EH (cell line): ENCODE measurements at places on chromosomes 5 and 9.
A peak's percentile ranks its signal among the peaks of the same experiment; 100 is the strongest.

DNA sequence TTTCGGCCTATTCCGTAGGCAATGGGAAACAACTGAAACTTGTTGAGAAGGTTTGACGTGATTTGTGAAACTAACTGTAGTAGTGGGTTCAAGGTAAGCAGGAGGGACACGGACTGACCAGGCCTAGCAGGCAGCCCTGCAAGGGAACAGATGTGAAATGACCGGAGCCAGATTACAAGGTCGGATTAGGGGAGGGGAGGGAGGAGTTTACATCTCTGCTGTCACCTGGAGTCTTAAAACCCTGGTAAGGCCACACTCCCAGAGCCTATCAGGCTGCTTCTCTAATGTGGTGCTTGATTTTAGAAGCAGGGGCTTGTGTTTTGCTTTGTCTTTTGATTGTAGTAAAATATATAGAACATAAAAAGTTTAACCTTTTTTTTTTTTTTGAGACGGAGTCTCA lies 3.5 kb upstream of the SPTAN1 start:
- no peak for DNase-seq

- DNase-seq = no peak
Measured at GRCh38 chr9:106487266-106487665, 375.7 kb upstream of the ZNF462 start.

GRCh38 chr9:91055845-91056244 lies 254.2 kb downstream of the SYK start:
- DNase-seq = no peak

DNA sequence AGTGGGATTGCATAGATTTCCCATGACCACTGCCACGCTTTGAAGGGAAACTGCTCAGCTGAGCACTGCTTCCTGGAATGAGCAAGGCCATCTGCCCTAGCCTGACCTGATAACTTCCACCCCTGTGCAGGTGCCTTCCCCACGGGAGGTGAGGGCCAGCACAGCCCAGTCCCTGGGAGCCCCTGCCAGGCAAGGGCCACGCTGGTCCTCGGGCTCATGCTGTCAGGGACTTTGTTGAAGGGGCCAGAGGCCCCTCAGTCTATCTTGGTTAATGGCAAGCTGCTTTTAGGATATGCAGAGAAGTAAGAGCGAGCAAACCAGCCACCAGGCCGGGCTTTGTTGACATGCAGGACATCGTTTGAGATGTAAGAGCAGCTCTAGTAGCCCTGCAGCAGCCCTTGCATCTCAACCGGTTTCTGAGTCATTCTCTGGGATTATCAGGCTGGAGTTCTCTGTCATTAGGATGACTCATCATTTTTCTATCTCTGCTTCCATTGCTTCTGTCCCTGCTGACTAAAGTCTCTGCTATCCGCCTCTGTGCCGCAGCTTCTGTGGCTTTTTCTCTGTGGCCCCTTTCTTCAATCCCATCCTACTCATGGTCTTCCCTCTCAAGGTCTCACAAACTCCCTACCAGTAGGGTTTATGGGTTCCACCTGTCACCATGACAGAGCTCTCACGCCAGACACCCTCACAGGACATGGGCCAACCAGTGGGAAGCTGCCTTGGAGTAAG lies 30.6 kb upstream of the IQGAP2 start:
- peak; percentile 95 for DNase-seq

- peak; percentile 54 for DNase-seq
Measured at GRCh38 chr9:129245276-129245675, 67.2 kb upstream of the IER5L start.

DNA sequence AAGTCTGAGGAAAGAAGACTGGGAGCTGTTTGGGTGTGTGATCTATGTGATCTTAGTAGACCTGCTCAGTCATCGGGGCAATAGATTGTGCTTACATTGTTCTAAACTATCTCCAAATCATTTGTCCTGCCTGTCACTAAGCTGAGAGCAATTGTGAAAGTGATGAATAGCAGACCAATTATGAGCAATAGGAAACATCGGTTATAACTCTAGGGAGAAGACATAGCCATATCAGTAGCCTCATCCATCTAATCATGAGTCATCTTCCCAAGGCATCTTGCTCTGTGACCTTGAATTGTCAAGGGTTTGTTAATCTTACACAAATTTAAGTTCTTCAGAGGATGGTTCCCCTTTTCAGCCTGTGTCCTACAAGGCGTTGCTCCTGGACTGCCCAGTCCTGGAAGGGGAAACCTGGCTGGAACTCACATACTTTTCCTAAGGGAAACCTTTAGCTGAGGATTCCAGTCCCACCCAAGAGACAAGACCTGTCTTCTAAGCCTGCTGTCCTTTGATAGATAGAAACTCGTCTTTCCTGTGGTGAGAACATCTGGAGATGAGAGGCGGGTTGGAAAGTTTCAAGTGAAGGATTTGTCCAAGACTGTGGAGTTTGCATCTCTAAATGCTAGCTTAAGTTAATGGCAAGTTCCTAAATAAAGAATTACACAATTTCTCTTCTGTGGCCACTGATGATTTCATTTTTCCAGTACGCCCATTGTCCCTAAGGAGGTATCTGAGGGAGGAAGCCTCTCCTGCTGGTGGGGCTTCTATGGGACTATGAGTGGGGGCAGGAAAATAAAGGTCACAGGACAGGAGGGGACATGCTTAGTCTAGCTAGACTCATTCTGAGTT lies 53.9 kb upstream of the TRIM32 start:
- DNase-seq = peak; percentile 82

- DNase-seq = no peak
Measured at GRCh38 chr5:114471529-114471928, 109.7 kb downstream of the KCNN2 start.

DNA sequence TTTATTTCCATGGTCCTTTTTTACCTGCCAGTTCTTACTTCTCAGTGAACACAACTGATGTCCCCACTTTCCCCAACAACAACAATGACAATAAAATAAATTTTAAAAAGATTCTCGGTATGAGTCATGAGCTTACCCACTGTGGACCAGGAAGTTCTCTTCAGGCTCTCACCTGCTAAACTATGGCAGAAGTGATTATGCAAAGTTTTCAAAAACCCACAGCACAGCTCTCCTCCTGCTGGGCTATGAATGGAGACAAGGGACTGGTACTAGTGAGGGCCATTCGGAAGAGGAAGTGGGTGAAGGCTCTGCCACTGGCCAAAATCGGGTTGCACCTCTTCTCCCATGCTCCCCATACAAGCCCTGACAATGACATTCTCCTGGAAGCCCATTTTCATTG lies 429.4 kb downstream of the PIK3R1 start:
- no peak for DNase-seq

GRCh38 chr5:54360089-54360488 lies 49.7 kb upstream of the ARL15 start:
- peak; percentile 85 for DNase-seq

DNA sequence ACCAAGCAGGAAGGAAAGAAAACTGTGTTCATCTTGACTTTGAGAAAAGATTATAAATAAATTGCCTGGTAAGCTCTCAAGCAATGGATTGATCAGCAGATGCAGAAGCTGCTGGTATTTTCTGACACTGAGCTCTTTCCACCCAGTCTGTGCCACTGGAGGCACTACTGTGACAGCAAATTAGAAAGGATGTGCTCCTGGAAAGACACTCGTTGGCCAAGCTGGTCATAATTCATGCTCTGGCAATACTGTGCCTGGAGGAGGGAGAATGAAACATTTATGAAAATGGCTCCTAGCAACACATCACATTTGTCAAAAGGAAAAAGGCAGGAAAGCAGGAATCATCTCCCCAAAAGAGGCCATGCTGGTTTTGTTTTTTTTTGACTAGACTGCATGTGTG lies 84.2 kb downstream of the CAVIN4 start:
- DNase-seq = no peak

GRCh38 chr9:137411645-137412380 lies 11.1 kb downstream of the EXD3 start:
- DNase-seq = peak; percentile 91

DNA sequence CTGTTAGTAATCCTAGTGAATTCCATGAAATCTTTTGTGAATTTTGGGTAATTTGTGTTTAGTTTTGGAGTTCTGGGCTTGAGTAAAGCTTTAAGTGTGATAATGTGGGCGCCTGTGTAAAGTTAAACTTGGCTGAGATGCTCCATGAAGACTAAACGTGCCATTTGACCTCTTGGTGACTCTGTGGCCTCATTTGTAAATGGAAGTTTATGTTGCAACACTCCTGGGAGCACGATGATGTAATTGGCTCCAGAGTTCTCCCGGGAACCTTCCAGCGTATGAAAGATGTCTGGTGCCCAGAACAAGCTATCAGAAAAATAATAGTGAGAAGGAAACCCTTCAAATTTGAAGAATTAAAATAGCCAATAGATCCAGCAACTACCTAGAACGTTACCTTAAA lies 981.2 kb downstream of the TLE4 start:
- DNase-seq = no peak

DNA sequence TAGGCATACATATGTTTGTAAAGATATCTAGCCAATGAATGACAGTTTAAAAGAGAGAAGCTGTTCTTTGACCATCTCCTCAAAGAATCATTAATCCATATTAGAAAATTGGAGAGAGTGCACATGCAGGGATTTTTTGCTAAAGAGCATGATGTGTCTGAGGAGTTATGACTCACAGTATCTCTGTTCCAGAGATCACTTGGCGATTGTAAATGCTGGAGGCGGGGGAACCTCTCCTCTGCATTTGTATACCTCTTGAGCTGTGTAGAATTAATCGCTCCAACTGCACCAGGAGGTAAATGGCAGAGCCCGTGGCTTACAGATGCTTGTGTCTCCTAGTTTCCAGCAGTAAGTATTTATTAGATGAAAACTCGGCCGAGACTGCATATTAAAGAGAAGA lies 3.6 kb upstream of the SPATA31D1 start:
- no peak for DNase-seq

DNA sequence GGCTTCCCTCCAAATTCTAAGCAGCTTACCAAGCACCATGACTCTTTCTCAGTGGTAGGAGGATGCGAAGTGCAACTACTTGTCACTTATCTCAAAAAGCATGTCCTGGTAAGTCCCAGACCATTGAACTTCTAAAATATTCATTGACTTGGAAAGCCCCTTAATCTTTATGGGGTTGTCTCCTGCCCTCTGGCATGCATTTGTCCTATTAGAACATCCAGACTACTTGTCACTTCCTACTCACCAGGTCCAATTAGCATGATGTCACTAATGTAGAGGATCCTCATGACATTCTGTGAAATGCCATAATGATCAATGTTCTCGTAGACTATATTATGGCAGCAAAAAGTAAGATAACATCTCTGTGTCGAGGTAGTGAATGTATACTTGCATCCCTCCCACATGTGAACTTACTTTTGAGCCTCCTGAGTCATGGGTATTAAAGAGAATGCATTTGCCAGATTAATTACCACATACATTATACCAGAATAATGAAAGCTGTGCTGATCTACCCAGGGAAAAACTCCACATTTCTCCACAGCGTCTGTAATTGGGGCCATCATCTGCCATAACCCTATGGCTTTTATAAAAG lies 63.5 kb upstream of the RAD23B start:
- DNase-seq = no peak

DNA sequence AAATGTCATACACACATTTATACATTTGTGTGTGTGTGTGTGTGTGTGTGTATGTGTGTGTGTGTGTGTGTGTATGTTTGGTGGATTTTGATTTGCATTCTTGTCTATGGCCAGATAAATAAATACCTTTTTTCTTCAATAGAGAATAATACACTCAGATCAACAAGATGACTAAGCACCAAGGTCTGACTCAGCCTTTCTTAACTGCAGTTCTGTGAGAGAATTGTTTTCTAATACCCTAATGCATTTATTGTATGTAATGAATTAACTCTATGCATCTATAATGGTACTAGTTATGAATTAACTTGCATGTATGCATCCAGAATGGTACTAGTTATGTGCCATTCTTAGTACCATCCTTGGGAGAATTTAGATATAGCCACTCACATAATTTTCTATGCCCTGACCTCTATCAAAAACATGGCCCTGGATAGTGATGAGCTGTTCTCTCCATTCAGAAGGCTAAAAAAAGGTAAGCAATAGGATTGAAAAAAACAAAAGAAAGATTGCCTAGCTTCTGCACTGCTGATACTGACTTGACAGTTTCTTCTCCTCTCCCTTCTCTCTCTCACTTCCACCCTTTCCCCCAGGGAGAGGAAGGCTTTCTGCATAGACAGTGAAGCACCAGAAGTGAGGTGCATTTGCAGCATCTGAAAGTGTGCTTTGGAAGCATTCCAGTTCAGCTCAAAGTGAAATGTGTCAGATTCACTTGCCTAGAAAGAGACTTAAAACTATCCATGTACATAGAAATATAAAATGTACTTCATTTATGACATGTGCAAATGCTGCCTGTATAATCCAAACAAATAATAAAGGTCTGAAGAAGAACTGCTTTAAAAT lies 55.1 kb upstream of the CCDC112 start:
- peak; percentile 55 for DNase-seq

DNA sequence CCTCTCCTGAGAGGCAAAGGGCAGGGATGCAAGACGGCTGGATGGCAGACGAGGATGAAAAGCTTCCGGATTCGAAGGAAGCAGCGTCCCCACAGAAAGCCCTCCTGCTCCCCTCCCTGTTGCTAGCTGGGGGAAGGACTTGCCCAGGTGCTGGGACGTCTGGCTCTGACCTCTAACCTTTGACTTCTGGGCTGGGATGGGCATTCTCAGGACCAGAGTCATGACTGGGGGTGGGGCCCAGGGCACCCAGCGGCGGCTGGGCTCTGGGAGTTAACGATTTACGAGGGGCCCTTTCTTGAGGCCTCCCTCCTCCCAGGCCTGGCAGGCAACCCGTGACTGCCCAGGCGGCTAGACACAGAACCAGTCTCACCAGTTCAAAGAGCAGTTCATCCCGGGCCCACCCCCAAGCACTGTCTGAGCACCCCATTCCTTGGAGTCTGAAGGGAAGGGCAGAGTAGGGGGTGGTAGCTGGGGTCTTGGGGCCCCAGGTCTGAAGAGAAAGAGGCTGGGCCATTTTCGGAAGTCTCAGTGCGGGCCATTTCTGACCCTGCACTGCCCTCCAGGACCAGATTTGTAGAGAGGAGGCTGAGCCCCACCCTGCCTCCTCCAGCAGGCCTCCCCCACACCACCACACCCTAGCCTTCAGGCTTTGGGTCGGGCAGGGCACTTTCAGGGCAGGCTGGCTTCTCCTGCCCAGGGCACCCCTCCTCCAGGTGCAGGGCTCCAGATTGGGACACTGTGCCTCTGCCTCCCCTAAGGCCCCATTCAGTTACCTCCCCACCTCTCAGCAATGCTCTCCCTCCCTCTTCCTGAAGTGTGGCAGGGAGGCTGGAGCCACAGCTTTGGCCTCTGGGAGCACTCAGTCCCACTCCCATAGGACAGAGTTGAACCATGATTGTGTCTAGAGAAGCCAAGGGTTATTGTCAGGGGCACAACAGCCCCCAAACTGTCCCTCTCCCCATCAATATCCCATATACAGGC lies 5.0 kb upstream of the CXXC5 start:
- DNase-seq = no peak
